ENCODE measurements at places on chromosomes 5 and 9.
A peak's percentile ranks its signal among the peaks of the same experiment; 100 is the strongest.

DNA sequence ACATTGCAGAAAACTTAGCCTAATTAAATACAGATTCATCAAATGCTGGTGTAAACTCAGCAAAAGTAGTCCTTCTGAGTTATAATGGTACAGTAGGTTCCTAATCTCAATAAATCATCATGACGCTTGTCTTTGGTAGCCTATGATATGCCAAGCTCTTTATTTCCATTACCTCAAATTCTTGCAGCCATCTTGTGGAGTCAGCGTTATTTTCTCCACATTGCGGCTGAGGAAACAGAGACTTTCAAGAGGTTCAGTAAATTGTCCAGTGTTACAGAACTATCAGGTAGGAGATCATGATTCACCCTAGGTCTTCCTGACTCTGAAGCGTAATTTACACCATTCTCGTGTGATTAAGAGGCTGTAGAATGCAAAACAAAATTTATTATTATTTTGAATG is 237.2 kb downstream of the PCSK5 start:
- H3K4me1 ChIP-seq, result no peaks in the 10 kb centered on the region
- H3K27me3 ChIP-seq, result no peaks in the 10 kb centered on the region
- H3K27ac ChIP-seq, result no peak overlapping the region
- DNase-seq, result no peak

DNA sequence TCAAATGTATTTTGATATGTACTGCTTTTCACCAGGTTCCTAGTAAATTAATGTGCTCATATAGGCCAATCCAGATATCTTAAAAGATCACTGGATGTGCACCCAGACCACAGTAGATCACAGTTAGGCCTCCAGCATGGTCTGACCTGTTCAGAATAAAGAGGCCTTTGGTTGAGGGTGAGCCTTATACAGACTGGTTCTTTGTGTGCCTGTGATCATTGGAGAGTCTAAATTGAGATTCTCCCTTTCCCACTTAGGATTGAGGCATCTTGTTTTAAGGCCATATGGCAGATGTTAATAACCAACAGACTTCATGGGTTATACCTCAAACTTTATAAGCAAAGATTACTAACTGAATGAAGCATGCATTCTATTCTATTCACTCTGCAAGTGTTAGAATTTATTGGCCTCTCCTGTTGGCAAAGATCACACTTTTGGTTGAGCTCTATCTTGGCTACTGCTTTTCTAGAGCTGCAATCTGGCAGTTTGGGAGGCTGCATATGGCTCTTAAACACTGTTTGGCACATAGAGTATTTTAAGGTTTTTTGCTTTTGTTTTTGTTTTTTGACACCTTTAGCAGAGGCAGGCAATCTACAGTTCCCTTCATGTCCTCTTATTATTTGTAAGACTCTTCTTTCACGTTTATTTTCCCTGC is 8.5 kb downstream of the CHSY3 start:
- no peak overlapping the region for H3K27ac ChIP-seq
- no peak for DNase-seq
- H3K4me1 ChIP-seq, result no peaks in the 10 kb centered on the region
- no peaks in the 10 kb centered on the region for H3K36me3 ChIP-seq
- no peaks in the 10 kb centered on the region for H3K27me3 ChIP-seq
- no peak overlapping the region for H3K4me3 ChIP-seq

DNA sequence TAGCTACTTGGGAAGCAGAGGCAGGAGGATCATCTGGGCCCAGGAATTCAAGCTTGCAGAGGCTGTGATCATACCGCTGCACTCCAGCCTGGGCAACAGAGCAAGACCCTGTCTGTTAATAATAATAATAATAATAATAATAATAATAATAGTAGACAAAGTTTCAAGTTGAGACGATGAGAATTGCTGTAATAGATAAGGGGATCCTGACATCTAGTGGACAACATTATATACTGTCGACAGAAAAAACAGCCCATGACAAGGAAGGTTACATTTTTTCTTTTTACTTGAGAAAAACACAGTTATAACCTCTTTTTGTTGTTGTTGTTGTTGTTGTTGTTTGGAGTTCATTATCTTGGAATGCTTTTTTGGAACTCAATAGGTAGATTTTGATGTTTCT is 35.3 kb downstream of the NDFIP1 start:
- no peak overlapping the region for H3K4me3 ChIP-seq
- H3K27ac ChIP-seq, result no peak overlapping the region
- H3K4me1 ChIP-seq, result no peaks in the 10 kb centered on the region
- peaks cover 4% of the 10 kb centered on the region for H3K36me3 ChIP-seq
- no peaks in the 10 kb centered on the region for H3K27me3 ChIP-seq
- peak; percentile 71 for DNase-seq

DNA sequence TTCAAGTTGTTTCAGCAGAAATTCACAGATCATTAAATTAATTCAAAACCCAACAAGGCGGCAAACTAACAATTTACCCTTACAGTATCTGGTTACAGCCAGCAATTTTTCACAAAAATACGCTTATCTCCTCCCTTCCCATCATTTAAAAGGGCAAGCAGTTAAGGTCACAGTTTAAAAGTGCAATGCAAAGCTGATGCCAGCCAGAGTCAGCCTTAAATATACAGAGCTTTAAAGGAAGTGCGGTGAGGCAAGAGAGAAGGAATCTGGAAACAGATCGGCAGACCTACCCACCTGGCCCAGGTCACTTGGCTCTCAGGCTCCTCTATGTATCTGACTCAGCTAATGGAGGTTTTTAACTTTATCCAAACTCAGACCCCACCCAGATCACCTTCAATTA is 31.0 kb downstream of the EPB41L4A start:
- DNase-seq, result no peak
- H3K27me3 ChIP-seq, result no peaks in the 10 kb centered on the region
- no peak overlapping the region for H3K27ac ChIP-seq
- H3K36me3 ChIP-seq, result no peaks in the 10 kb centered on the region
- no peak overlapping the region for H3K4me3 ChIP-seq
- H3K4me1 ChIP-seq, result no peaks in the 10 kb centered on the region

GRCh38 chr9:8489835-8490234 is 690.3 kb upstream of the DMAC1 start:
- H3K27me3 ChIP-seq, result no peaks in the 10 kb centered on the region
- H3K36me3 ChIP-seq, result no peaks in the 10 kb centered on the region
- H3K4me3 ChIP-seq, result no peak overlapping the region
- H3K27ac ChIP-seq, result no peak overlapping the region
- no peaks in the 10 kb centered on the region for H3K4me1 ChIP-seq

- H3K36me3 ChIP-seq, result no peaks in the 10 kb centered on the region
- H3K4me3 ChIP-seq, result no peak overlapping the region
- peaks cover 9% of the 10 kb centered on the region for H3K4me1 ChIP-seq
- H3K27me3 ChIP-seq, result no peaks in the 10 kb centered on the region
Measured at GRCh38 chr9:99680191-99680590, 141.5 kb upstream of the NR4A3 start.

GRCh38 chr5:158898185-158899177 is 201.2 kb downstream of the EBF1 start:
- H3K4me1 ChIP-seq, result no peaks in the 10 kb centered on the region
- DNase-seq, result no peak
- no peaks in the 10 kb centered on the region for H3K27me3 ChIP-seq
- H3K36me3 ChIP-seq, result no peaks in the 10 kb centered on the region
- H3K27ac ChIP-seq, result no peak overlapping the region

DNA sequence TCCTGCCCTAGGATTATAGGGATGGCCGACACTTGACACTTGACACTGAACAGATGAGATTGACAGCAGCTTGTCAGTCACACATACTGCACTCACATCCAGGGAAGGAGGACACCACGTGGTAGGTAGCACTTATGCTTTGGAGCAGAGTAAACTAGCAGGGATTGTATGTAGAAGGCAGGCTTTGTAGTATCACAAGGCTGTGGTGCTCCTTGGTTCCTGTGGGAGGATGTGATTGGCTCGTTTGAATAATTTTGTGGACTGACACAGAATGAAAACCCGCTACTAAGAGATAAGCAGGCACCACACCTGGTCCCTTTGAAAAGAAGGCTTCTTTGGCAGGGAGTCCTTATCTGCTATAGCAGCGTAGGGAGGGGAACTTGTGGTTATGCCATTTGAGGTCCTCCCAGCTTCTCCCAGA is 63.6 kb upstream of the IL12B start:
- H3K4me1 ChIP-seq, result no peaks in the 10 kb centered on the region
- H3K36me3 ChIP-seq, result no peaks in the 10 kb centered on the region
- no peaks in the 10 kb centered on the region for H3K27me3 ChIP-seq
- H3K4me3 ChIP-seq, result no peak overlapping the region
- no peak overlapping the region for H3K27ac ChIP-seq
- no peak for DNase-seq

DNA sequence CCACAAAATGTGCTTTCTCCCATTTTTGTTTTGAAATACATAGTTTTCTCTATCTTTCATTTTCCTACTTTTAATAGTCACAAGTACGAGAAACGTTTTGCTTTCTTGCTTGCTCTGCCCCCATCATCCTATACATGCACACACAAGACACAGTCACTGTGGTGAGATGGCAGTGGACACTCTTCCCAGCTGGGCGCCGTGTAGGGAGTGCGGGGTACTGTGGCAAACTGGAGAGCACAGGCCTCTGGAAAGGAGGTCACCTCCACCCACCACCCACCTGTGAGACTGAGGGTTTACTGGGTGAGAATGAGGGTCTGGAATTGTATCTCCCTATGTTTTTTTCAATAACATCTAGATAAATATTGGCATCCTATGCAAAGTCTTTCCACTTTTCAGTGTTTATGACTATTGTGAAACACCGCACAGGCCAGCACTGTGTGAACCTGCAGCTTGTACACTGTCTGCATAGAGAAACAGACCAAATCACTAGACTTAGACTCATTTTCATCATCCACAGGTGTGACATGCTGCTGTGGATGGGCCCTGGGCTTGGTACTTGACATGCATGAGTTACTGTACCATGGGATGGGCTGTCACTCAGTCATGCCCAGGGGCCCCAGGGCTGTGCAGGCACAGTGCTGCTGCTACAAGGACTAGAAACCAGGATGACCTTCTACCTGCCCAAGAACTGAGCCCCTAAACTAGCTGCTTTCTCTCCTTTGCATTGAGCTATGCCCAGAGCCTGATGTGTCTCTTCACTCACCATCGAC is 118.1 kb upstream of the LMX1B start:
- H3K27ac ChIP-seq, result no peak overlapping the region
- H3K27me3 ChIP-seq, result peaks cover 1% of the 10 kb centered on the region
- DNase-seq, result no peak
- no peak overlapping the region for H3K4me3 ChIP-seq
- H3K36me3 ChIP-seq, result no peaks in the 10 kb centered on the region
- H3K4me1 ChIP-seq, result no peaks in the 10 kb centered on the region

GRCh38 chr5:89437450-89438435 is 554.8 kb upstream of the MEF2C start:
- peak; percentile 80 for DNase-seq
- no peak overlapping the region for H3K27ac ChIP-seq
- no peaks in the 10 kb centered on the region for H3K36me3 ChIP-seq

DNA sequence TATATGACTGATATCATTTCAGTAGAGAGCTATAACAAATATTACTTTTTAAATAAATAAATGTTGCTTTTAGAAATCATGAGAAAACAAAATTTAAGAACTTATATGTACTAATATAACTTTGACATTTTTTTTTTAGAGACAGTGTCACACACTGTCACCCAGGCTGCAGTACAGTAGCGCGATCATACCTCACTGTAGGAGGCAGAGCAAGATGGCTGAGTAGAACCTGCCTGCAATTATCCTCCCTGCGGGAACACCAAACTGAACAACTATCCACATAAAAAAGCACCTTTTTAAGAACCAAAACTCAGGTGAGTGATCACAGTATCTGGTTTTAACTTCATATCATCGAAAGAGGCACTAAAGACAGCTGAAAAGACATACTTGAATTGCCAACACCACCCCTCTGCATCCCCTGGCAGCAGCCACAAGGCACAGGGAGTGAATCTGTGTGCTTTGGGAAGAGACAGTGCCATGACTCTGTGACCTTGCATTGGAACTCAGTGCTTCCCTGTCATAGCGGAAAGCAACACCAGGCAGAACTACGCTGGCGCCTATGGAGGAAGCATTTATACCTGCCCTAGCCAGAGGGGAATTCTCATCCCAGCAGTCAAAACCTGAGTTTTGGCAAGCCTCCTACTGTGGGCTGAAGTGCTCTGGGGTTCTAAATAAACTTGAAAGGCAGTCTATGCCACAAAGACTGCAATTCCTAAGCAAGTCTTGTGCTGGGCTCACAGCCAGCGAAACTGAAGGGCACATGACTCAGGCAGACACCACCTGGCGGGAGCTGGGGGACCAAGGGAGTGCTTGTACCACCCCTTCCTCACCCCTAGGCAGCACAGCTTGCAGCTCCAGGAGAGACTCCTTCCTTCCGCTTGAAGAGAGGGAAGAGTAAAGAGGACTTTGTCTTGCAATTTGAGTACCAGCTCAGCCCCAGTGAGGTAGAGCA is 142.7 kb downstream of the FBXL17 start:
- H3K27me3 ChIP-seq, result no peaks in the 10 kb centered on the region
- no peaks in the 10 kb centered on the region for H3K4me1 ChIP-seq
- H3K36me3 ChIP-seq, result no peaks in the 10 kb centered on the region
- peak; percentile 23 for DNase-seq
- no peak overlapping the region for H3K27ac ChIP-seq

- H3K4me3 ChIP-seq, result no peak overlapping the region
- no peak for DNase-seq
- no peak overlapping the region for H3K27ac ChIP-seq
- H3K27me3 ChIP-seq, result no peaks in the 10 kb centered on the region
Measured at GRCh38 chr9:80077059-80077458, 505.3 kb downstream of the TLE4 start.

DNA sequence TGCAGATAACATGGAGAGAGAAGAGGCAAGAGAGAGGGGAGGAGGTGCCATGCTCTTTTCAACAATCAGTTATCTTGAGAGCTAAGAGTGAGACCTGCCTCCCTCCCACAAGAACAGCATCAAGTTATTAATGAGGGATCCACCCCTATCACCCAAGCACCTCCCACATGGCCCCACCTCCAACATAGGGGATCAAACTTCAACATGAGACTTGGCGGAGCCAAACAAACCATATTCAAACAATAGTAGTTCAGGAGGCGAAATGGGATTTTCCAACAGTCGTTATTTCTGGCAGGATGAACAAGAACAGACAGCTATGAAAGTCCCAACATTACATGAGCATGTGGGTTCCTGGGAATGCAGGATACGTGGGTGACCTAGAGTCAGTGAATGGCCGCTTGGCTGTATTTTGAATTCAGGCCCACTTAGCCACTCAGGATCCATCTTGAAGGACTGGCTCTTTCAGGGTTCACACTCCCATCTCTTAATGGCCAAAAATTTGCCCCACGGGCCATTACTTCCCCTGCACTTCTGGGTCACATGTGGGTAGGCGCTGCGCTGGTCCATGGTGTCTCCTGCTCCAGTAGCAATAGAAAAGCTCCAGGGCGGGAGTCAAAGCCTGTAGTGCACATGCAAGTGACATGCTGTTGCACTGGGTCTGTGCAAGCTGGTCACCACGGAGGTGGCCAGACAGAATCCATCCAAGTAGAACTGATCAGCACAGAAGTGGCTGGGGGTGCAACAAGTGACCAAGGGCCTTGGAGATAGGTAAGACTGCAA is 7.1 kb upstream of the FAF2 start:
- H3K4me3 ChIP-seq, result no peak overlapping the region
- peak; percentile 25 for DNase-seq
- H3K4me1 ChIP-seq, result peaks cover 2% of the 10 kb centered on the region

Data from fibroblast of lung (primary cell).